Sciatic nerve (tissue), 2 donors: ENCODE measurements at places on chromosomes 11 and 22. TPM values are rescaled to one million over a fixed set of nuclear protein-coding genes. Genes with fewer than 3 reads are reported as not detected.
A peak's percentile ranks its signal among the peaks of the same experiment; 100 is the strongest.

Gene OR52A1
- total RNA-seq, result not detected

Gene OR4C46
- not detected for total RNA-seq

Gene USH1C
- total RNA-seq, result not detected

GRCh38 chr11:5937868-5938602 lies 4.0 kb upstream of the OR56A3 start:
- no peak for DNase-seq

- no peak for DNase-seq
Observed at GRCh38 chr11:78733031-78733430, 158.4 kb upstream of the NARS2 start.

GRCh38 chr22:42800451-42801251 lies 56.4 kb downstream of the ARFGAP3 start:
- DNase-seq, result no peak

DNA sequence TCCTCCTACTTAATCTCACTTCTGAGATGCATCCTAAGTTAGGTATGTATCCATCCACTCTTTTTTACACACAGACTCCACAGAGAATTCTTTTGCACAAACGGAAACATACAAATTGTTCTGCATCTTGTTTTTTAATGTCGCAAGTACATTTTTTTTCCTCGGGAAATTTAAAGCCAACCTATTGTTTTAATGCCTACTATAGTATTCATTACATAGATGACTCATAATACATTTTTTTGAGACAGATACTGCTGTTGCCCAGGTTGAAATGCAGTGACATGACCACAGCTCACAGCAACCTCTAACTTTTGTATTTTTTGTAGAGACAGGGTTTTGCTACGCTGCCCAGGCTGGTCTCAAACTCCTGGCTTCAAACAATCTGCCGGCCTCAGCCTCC lies 90.8 kb upstream of the TMEM45B start:
- peak; percentile 12 for DNase-seq

DNA sequence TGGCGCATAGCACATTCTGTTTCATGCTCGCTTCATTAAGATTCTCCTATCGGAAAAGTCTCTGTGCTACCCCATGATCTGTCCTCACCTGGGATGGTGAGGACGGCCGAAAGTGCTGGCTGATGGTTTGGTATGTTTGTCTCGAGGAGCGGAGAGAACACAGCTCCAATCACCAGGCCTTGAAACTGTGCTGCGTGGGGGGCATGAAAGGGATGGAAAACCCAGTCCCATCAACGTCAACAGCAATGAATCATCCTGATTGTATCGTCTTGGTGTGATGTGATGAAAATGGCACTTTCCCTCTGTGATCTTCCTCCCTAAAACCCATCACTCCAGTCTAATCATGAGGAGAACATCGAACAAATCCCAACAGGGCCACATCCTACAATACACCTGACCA lies 8.4 kb downstream of the FXYD6 start:
- no peak for DNase-seq

DNA sequence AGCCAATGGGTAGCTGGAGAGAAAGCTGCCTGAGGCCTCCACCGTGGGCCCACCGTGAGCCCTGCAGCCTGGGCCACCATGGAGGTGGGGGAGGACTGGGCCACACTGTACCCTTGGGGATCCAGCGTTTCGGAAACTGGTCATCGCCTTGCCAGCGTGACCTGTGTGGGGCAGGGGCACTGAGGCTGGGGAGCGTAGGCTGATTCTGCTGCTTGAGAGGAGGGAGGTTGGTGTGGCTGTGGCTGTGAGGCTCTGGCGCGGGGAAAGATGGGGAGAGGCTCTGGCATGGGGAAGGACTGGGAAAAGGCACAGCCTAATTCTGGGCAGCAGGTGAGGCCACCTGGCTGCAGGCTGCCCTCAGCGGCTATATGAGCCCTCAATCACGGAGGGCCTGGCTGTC lies 12.6 kb upstream of the TTLL12 start:
- no peak for DNase-seq

DNA sequence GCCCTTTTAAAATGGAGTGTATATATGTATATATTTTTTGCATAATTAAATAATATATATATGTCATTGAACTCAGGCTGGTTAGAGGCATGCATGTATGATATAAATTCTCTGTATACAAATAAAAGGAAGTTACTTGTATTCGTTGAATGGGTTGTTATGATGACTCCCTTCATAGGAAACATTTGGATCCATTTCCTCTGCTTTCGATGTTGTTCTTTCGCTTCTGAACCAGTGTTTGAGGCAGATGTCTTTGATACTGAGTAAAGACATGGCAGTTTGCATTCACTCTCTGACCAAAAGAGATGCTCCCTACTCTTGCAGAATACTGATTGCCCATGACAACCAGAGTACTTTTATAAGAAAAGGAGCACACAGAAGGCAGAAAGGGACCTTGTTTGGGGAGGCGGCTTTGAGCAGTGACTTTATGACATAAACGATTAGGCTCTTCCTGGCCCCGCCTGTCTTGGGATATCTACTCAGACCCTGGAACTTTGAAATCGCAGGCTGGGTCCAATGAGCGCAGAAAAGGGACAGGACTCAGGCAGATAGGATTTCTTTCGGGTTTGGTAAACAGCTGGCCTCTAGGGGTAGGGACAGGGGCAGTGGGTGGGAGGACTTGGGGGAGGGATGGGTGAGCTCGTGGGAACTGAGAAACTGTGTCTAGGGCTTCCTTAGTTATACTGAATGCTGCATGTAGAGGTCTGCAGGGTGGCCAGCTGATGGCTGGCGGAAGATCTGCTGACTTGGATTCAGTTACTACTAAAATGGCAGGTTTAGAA lies 23.2 kb downstream of the TIMP3 start:
- no peak for DNase-seq

DNA sequence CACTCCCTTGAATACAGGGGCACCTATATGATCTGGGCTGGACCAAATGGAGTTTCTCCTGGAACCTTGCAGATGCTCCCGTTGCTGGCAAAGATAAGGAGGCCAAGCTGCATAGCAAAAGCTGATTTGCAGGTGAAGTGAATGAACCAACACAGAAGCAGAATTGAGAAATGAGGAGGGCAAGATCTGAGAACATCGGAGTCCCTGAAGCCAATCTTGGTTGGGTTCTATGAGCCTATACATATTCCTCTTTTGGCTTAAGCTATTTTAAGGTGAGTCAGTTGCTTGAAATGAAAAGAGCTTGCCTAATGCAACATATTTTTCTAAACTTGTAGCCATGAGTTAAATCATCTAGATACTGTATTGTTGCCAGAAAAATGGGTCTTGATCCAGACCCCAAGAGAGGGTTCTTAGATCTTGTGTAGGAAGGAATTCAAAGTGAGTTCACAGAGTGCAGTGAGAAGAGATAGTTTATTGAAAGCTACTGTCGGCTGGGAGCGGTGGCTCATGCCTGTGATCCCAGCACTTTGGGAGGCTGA lies 23.5 kb downstream of the WEE1 start:
- DNase-seq, result no peak

DNA sequence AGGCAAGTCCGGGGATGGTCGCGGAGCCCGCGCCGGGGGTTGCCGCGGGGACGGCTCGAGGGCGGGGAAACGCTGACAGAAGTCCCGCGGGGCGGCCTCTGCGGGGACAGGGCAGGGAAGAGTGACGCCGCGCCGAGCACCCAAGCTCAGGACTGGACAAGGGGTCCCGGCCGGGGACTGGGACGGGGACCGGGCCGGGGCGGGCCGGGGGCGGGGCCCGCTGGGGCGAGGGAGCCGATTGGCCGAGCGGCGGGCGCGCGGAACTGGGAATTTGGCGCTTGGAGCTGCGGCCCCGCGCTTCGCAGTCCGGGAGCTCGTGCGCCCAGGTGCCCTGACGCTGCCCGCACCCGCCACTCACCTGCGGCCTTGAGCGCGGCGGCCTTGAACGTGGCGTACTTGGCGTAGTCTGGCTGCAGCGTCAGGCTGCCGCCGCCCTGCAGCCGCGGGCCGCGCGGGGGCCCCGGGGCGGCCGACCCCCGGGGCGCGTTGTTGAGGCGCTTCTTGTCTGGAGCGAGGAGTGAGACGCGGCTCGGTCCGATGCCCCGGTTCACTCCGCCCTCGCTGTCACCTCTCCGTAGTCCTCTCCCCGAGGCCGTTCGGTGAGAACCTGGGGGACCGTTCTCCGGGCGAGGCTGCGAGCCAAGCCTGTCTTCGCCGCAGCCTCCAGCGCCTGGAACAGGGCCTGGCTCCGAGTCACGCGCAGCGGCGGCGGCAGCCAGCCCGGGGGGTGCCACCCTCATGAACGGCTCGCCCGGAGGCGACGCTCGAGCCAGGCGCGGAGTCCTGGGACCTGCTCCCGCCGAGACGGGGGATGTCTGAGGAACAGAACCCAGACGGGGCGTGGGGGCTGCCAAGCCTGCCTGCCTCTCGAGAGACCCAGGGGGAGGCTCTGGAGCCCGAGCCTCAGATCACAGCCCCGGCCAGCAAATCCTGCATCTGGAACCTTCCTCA lies 4.5 kb downstream of the SHISA8 start:
- no peak for DNase-seq
